ENCODE measurements at places on chromosomes 11 and 22. TPM values are rescaled to one million over a fixed set of nuclear protein-coding genes. Genes with fewer than 3 reads are reported as not detected.

DNA sequence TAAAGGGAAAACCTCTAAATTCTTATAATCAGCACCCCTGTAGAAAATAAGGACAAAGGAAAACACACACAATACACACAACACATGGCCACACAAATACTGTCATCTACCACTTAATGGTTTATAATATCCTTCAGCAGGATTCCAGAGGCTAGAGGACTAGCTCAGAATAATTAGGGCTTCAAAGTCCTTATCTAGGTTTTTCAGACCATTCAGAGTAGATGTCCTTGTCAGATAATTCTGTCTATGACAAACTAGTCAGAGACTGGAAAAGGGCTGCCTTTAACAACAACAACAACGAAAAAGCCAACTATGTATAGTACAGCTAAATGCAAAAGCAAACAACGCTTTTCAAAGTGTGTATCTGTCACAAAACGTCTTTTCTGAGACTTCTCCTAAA is 456.5 kb upstream of the CNTN5 start:
- DNase-seq = no peak

SMC1B gene
- total RNA-seq = not detected

DCDC1 gene
- total RNA-seq = not detected

FAM227A gene
- 1.3 TPM for total RNA-seq

CHRM4 gene
- total RNA-seq = 1.6 TPM
